Sigmoid colon (tissue), 7 donors: ENCODE measurements at places on chromosomes 3 and 15. TPM values are rescaled to one million over a fixed set of nuclear protein-coding genes. Genes with fewer than 3 reads are reported as not detected.

The MKRN2OS gene
- total RNA-seq, result not detected

The SLC35G2 gene
- 6.3 TPM for total RNA-seq

The PARP15 gene
- 1.1 TPM for total RNA-seq

The ROPN1 gene
- total RNA-seq, result not detected

DNA sequence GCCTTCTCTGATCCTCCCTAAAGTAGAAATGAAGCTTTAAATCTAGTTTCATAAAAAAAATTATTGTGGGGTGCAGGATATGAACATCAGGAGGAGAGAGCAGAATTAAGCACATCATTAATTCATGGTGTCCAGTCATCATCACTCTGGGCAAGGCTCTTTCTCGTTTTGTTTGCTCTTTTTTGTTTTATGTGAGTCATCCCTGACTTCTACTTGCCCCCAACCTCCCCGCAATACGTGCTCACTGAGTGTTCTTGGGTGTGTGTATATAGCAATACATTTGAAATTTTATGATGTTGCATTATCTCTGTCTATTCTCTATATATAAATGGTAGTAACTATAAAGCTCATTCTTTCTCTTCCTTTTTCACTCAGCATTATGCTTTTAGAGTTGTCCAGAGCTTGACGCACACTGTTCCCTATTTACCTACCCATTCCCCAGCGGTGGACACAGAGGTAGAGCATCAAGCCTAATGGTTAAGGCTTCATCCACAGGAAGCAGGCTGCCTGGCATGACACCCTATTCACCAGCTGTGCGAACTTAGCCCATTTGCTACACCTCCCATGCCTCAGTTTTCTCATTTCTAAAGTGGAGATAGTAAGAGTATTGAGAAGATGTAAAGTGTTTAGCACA is 72.3 kb downstream of the CD200R1L start:
- H3K27ac ChIP-seq, result peak overlapping the region; percentile 24
- H3K27me3 ChIP-seq, result no peaks in the 10 kb centered on the region
- H3K4me3 ChIP-seq, result no peak overlapping the region
- DNase-seq, result no peak

DNA sequence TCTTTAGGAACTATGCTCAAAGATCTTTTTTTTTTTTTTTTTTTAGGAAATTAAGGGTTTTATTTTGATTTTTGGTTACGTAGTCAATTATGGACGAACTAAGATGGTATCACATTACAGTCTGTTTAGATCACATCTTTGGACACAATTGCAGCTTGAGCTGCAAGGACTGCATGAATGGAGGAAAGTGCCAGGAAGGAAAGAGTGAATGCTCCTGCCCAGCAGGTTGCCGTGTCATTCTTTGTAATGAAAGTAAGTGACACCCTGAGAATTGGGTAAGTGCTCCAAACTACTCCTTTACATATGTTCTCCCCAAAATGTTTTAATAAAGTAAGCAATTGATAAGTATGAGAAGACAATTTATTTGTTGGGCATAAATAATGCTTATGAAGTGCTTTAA is 716.5 kb upstream of the GOLIM4 start:
- no peak for DNase-seq
- H3K4me3 ChIP-seq, result no peak overlapping the region
- no peak overlapping the region for H3K27ac ChIP-seq
- H3K4me1 ChIP-seq, result peaks cover 4% of the 10 kb centered on the region
- no peaks in the 10 kb centered on the region for H3K36me3 ChIP-seq
- H3K27me3 ChIP-seq, result no peaks in the 10 kb centered on the region

- no peak overlapping the region for H3K4me3 ChIP-seq
- H3K27ac ChIP-seq, result no peak overlapping the region
- H3K27me3 ChIP-seq, result no peaks in the 10 kb centered on the region
- DNase-seq, result no peak
- H3K36me3 ChIP-seq, result no peaks in the 10 kb centered on the region
Measured at GRCh38 chr3:123044981-123045763, 17.6 kb upstream of the SEMA5B start.

GRCh38 chr3:55074796-55075195 is 146.9 kb upstream of the LRTM1 start:
- H3K27me3 ChIP-seq, result no peaks in the 10 kb centered on the region
- H3K4me1 ChIP-seq, result peaks cover 18% of the 10 kb centered on the region
- H3K27ac ChIP-seq, result no peak overlapping the region
- H3K4me3 ChIP-seq, result no peak overlapping the region

DNA sequence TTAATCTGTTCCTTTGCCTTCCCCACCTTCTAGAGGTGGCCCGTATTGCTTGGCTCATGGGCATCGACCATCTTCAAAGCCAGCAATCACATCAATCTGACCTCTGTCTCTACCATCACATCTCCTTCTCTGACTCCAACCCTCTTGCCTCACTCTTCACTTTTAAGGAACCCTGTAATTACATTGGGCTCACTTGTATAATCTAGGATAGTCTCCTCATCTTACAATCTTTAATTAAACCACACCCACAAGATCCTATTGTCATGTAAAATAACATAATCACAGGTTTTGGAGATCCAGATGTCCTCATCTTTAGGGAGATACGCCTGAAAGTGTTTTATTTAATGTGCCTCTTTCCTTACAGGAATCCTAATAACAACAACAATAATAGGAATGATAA is 234.5 kb downstream of the ERC2 start:
- no peak for DNase-seq
- no peak overlapping the region for H3K4me3 ChIP-seq
- no peaks in the 10 kb centered on the region for H3K36me3 ChIP-seq
- no peaks in the 10 kb centered on the region for H3K4me1 ChIP-seq
- H3K27ac ChIP-seq, result no peak overlapping the region

GRCh38 chr15:94745371-94745770 is 514.0 kb downstream of the MCTP2 start:
- no peak overlapping the region for H3K4me3 ChIP-seq
- H3K27me3 ChIP-seq, result no peaks in the 10 kb centered on the region
- DNase-seq, result no peak
- no peak overlapping the region for H3K27ac ChIP-seq
- no peaks in the 10 kb centered on the region for H3K4me1 ChIP-seq
- no peaks in the 10 kb centered on the region for H3K36me3 ChIP-seq

- H3K27ac ChIP-seq, result no peak overlapping the region
- no peak overlapping the region for H3K4me3 ChIP-seq
- no peaks in the 10 kb centered on the region for H3K4me1 ChIP-seq
- no peaks in the 10 kb centered on the region for H3K36me3 ChIP-seq
- H3K27me3 ChIP-seq, result no peaks in the 10 kb centered on the region
Measured at GRCh38 chr15:55108448-55108847, 88.3 kb downstream of the RSL24D1 start.

DNA sequence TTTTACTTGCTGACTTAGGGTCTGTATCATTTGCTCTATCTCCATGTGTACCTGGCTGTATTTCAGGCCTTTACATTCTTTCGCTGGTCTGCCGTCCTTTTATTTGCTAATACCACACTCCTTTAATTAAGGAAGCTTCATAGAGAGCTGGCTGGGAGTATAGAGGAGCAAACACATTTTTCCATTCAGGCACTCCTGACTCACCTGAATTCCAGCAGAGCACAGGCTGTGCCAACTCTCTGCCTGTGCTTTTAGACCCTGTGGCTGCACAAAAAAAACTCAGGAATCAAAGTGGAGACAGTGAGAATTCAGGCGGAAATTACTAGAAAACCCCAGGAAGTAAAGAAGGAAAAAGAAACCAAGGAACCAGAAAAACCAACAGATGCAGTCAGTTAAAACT is 29.0 kb upstream of the ATP10A start:
- H3K27me3 ChIP-seq, result no peaks in the 10 kb centered on the region
- H3K36me3 ChIP-seq, result no peaks in the 10 kb centered on the region
- peaks cover 29% of the 10 kb centered on the region for H3K4me1 ChIP-seq

- no peak overlapping the region for H3K27ac ChIP-seq
- peaks cover 34% of the 10 kb centered on the region for H3K4me1 ChIP-seq
- H3K36me3 ChIP-seq, result no peaks in the 10 kb centered on the region
- DNase-seq, result no peak
- no peaks in the 10 kb centered on the region for H3K27me3 ChIP-seq
Measured at GRCh38 chr15:80106051-80106450, 46.6 kb downstream of the ZFAND6 start.

DNA sequence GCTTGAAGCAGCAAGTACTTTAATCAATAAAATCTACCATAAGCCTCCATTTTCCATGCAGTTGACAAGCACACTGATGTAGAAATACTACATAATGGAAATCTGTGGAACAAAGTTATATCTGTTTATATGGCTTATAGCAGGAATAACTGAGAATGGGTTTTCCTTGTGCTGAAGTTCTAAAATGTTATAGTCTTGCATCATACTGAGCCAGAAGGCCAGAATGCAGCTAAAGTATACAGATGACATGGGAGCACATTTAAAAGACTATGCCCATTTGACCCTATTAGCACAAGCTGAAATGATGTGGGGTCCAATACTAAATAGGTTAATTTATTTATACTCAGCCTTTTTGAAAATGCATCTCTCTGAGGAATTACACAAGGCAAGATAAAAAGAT is 25.1 kb downstream of the SLC24A5 start:
- no peak overlapping the region for H3K4me3 ChIP-seq
- no peak for DNase-seq
- peaks cover 40% of the 10 kb centered on the region for H3K4me1 ChIP-seq
- no peak overlapping the region for H3K27ac ChIP-seq

- no peaks in the 10 kb centered on the region for H3K27me3 ChIP-seq
- DNase-seq, result no peak
- H3K27ac ChIP-seq, result no peak overlapping the region
- no peak overlapping the region for H3K4me3 ChIP-seq
Measured at GRCh38 chr3:51394541-51394940, 3.5 kb downstream of the RBM15B start.
